ENCODE measurements at places on chromosomes 5 and 9. TPM values are rescaled to one million over a fixed set of nuclear protein-coding genes. Genes with fewer than 3 reads are reported as not detected.

CRHBP gene
- 0.51 TPM for total RNA-seq

DNA sequence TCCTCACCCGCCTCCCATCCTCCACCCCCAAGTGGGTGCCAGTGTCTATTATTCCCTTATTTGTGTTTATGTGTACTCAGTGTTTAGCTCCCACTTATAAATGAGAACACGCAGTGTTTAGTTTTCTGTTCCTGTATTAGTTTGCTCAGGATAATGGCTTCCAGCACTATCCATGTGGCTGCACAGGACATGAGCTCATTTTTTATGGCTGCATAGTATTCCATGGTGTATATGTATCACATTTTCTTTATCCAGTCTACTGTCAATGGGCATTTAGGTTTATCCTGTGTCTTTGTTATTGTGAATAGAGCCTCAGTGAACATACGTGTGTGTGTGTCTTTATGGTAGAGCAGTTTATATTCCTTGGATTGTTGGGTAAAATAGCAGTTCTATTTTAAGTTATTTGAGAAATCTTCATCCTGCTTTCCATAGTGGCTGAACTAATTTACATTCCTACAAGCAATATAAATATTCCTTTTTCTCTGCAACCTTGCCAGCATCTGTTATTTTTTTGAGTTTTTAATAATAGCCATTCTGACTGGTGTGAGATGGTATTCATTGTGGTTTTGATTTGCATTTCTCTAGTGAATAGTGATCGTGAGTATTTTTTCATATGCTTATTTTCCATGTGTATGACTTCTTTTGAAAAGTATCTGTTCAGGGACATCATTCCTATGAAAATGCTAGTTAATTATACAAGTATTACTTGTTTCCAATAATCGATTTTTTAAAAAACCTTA, 164.0 kb upstream of the CCDC152 start:
- no peak for DNase-seq

GRCh38 chr5:100867039-100867562, 36.0 kb downstream of the ST8SIA4 start:
- DNase-seq = no peak

GRCh38 chr5:81233080-81233634, at the start of gene CKMT2:
CKMT2 (plus strand) TSS chr5:81233322; CDS start chr5:81251133, 17,811 bp downstream.
- peak; percentile 94 for DNase-seq

- DNase-seq = no peak
Observed at GRCh38 chr5:41891066-41891707, 13.0 kb upstream of the RIMOC1 start.

DNA sequence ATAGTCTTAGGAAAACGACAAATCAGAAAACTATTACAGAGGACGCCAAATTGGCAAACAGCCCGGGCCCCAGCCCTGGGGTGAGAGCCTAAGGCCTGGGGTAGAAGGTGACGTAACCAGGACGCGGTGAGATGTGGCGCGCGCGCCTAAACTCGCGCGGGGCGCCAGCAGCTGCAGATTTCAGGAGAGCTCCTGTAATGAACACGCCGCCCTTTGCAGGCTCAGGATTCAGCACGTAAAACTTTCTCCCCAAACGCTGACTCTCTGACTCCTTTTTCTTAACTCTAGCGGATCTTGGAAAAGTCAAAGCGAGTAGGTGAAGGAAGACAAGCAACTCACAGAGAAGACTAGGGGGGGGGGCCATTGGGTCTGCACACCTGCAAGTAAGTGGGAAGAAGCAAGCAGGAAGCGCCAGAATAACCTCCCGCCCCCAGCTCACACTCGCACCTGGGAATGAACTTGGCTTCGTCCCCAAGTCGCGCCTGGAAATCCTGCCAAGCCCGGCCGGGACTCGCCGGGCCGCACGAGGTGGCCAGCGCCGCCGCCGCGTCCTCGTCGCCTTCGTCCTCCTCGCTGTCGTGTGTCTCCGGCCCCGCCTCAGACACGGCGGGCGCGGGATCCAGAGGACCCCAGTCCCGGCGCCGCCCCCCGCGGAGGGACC, 822 bp downstream of the RASEF start:
- DNase-seq = no peak

- peak; percentile 32 for DNase-seq
Observed at GRCh38 chr5:126852091-126852571, 75.2 kb downstream of the LMNB1 start.

DNA sequence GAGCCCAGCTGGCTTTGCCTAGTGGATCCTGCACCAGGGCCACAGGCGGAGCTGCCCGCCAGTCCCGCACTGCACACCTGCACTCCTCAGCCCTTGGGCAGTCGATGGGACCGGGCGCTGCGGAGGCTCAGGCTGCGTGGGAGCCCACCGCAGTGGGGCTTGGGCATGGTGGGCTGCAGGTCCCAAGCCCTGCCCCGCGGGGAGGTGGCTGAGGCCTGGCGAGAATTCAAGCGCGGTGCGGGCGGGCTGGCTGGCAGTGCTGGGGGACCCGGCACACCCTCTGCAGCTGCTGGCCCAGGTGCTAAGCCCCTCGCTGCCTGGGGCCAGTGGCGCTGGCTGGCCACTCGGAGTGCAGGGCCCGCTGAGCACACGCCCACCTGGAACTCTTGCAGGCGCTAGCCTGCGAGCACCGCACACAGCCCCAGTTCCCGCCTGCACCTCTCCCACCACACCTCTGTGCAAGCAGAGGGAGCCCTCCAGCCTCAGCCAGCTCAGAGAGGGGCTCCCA, 125.7 kb upstream of the OTULINL start:
- DNase-seq = no peak

GRCh38 chr5:160152901-160153300, 33.7 kb upstream of the PWWP2A start:
- DNase-seq = no peak

Measured in psoas muscle (tissue), 8 donors.